Hematopoietic multipotent progenitor cell treated with erythropoietin and hydrocortisone succinate and interleukin-3 and kit ligand, for 15 days (in vitro differentiated cells): ENCODE measurements at places on chromosomes 6 and 20.
A peak's percentile ranks its signal among the peaks of the same experiment; 100 is the strongest.

- no peak for DNase-seq
Observed at GRCh38 chr20:2417213-2417541, 36.5 kb downstream of the TGM6 start.

DNA sequence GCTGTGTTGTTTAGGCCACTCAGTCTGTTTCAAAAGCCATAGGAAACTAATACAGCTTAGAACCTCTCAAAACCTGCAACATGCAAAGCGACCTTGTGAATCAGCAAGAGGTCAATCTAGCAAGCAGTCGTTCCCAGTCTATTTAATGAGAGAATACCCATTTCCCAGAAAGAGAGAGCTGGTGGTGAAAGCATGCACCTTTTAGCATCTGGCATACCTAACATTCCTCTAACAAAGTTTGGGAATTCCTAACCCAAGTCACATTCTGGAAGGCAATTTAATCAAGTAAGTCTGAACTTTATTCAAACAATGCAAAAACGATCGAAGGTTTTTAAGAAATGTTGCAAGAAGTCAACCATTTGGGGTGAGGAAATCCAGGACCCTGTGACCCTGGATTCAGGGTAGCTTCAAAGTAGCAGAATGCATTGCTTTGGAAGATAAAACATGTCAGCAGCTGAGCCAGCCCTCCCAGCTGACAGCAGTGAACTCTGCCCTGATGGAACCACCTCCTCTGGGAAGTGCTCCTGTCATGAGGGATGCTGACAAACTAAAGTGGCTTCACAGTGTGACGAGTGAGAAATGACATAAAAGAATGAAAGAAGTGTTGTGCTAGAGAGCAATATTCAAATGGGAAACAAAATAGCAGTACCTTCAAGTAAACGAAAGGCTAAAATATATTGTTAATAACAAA is 104.8 kb downstream of the GMDS start:
- DNase-seq: no peak

DNA sequence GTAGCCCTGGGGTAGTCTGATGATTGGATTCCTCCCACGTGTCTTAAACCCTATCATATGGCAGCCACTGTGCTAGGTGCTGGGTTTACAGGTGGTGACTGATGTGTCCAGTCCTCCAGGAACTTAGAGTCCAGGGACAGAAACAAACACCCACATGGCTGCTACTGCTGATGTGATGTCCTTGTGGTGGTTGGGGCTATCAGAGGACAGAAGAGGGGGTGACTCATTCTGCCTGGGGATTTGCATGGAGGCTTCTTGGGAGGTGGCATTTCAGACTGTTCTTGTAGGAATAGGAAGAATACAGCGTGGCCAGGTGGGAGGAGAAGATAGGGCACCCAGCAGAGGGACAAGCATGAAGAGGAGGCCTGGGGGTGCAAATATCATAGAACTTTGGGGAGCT is 9.8 kb downstream of the RAET1G start:
- no peak for DNase-seq

GRCh38 chr6:54288474-54288873 is 19.8 kb upstream of the TINAG start:
- DNase-seq: no peak

DNA sequence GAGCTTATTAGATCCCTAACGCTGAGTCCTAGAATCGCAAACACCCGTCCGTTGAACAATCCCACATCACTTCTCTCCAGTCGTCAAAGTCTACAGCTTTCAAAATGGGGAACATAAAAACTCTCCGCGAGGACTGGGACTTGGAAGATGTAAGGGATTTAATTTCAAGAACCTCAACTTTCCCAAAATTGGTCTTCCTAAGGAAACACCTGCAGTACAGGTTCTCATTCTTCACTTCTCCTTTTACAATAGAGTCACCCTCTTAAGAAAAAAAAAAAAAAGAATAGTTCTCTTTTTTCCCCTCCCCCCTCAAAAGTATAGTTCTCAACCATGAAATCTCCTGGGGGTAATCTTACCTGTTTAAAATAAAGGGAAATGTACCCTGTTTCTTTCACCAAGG is 6.6 kb upstream of the ZBTB22 start:
- no peak for DNase-seq

DNA sequence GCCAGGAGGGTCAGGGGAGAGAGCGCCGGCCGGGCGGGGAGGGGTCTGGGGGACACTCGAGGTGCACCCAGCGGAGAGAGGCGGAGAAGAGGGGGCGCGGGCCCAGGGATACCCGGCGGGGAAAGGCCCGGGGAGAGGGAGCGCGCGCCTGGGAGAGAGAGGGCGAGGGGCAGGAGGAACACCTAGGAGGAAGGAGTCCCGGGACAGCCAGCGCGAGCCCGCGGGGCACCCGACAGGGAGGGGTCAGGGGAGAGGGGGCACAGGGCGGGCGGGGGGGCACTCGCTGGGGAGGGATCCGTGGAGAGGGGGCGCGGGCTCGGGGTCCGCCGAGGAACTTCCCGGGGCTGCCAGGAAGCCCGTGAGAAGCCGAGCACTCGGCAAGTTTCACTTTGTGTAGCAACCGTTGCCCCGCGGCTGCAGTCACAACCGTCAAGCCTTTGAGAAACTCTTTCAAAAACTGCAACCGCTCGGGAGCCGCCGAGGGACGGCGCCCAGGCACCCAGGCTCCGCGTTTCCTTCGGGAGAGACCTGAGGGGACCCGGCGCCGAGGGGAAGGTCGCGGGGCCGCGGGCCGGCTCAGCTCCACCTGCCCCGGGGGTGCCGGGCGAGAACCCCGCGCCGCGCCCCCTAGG is 471 bp downstream of the EZR start:
- peak; percentile 60 for DNase-seq

DNA sequence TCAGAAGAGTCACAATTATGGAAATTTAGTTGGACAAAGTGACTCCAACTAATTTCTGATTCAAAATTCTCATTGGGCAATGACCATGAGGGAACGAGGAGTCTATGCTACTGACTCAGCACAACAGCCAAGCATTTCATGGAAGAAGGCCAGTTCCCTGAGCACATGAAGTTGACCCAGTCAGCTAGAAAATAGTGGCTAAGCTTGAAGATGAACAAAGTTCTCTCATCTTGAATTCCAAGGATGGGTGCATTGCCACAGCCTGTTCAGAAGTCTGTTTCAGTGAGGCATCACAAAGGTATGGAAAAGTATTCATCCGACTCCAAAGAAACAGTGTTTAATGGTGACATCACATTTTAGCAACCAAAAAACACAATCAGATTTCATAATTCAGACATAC is 676.9 kb downstream of the HACE1 start:
- DNase-seq: no peak
